ENCODE measurements at places on chromosomes 7 and 10.

DNA sequence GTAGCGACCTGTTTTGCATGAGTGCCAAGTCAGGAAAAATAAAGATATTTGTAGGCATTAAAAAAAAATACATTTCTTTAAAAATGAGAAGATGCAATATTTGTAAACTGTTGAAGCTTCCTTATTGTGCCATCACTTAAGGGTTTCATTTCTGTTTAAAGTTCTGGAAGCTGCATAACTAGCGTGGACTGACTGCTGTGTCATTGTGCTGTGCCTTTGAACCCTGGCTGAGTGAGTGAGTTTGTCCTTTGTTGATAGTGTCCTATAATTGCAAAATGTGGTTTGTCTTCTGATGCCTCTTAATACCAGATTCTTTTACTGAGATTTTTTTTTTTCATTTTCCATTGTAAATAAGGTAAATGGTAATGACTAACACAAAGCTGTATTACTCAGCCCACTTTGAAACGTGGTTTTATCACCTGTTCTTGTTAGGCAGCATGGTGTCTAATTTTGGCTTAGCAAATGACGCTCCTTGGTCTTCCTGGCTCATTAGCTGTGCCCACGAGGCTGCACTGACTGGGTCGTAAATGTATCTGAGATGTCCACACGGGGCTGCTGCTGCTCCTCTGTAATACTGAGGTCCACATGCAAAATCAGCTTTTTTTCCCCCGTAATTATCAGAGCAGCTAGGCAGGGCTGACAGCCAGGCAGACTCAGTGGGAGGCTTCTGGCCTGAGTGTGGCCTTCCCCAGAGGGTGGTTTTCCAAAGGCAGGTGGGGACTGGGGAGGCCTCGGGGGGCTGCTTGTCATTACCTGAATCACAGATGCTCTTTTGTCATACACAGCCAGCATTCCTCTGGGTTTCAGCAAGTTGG lies 14.8 kb downstream of the ZSCAN25 start:
- DNase-seq, result no peak

DNA sequence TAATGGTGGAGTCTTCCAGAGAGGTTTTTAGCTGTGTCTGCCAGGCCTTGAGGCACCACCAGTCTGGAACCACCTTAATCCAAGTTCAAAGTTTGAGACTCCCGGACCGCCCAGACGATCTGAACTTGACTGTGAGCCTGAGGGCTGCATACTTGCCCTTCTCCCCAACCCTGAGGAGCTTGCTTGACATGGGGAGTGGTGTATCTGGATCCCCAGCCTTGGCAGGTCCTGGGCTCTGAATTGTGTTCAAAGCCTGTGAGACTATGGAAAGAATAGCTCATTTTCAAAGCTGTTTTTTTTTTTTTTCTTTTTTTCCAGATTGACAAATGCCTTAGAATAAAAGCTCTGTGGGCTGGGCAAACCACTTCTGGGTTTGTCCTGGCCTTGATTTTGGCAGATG lies 22.3 kb upstream of the CAMK1D start:
- DNase-seq, result no peak

- DNase-seq, result no peak
Measured at GRCh38 chr10:97676770-97677581, 10.1 kb downstream of the AVPI1 start.

DNA sequence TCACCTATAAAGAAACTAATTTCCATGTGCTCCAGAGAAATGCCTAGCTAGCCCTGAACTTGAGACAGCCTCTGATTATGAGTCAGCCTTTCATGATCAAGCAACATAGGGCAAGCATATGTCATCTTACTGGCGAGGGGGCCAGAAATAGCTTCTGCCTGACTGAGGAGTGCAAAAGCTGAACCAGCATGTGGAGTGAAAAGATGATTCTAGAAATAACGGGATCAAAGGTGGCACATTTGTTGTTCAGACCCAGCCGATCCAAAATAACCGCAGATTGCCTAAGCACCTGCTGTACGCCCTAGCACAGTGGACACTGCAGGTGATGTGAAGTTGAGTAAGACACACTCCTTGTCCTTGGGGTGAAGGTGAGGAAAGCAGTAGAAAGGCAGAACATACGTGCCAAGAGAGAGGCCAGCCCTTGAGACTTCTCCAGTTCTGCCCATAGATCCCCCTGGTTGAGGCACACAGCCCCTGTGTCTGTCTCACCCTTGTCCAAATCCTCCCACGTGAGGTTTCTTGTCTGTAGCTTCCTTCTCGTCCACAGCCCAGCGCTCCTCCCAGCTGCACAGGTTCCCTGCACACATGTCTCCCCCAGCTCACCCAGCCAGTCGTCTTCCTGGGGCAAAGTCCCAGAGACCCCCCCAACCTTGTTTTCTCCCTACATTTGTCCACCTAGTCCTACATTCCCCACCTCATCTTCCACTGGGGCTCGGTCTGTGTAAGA lies 2.8 kb upstream of the BCL7B start:
- peak; percentile 63 for DNase-seq

DNA sequence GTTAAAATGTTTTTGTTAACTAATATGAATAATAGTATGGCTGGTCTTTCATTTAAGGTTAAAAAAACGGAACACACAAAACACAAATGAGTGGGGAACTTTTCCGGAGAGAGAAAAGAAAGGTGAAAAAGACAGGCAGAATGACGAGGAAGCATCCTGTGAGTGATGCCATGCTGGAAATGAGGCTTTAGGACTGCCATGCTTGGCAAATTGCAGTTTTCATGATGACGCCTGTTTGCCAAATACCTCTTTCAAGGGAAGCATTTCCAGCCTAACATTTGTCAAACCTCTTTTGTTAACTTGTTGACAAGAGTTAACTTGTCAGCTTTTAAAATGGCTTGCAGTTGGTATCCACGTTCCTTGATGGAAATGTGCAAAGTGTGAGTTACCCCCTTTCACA lies 127.5 kb downstream of the RSU1 start:
- DNase-seq, result no peak

DNA sequence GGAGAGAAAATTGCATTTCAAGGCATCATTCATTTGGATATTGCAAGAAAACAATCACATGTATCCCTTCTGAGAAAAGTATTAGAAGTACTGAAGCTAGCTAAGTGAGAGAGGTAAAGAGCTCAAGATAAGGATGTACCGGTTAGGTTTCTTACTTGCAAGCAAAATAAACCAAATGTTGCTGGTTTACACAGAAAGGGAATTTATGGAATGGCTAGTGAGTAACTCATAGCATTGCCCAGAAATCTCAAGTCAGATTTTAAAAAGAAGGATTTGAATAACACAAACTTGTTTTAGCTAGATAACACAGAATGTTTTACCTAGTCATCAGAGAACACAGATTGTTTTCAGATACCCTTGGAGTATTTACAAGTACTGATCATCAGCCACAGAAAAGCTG lies 30.6 kb downstream of the KLHL7 start:
- DNase-seq, result no peak

DNA sequence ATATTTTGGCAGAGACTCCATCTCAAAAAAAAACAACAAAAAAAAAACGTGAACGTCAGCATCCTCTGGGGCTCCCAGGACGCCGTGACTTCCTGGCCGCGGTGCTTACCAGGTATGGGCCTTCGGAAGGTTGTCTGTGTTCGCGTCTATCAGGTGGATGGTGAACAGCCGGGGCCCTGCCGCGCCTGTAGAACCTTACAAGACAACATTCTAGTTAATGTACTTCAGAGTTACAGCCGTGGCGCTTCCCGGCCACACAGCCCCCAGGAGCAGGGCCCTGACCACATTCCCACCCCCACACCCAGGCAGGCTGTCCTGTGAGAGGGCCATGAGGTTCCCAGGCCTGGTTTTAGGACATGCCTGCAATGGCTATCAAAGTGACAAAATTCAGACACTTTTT lies 111.0 kb downstream of the SMURF1 start:
- no peak for DNase-seq

DNA sequence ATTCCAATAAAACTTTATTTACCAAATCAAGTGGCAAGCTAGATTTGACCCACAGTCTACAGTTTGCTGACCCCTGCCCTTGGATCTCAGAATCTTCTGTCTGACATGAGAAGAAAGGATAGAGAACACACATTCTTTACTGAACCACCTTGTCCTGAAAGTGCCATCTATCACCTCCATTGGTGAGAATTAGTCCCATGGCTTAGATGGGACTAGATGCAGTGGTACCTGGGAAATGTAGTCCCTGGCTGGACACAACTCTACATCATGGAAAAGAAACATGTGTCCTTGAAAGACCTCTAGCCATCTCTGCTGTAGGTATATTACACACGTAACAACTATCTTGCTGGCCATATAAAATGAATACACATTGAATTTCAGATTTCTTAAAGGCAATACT lies 336.2 kb downstream of the LHFPL3 start:
- DNase-seq, result no peak

DNA sequence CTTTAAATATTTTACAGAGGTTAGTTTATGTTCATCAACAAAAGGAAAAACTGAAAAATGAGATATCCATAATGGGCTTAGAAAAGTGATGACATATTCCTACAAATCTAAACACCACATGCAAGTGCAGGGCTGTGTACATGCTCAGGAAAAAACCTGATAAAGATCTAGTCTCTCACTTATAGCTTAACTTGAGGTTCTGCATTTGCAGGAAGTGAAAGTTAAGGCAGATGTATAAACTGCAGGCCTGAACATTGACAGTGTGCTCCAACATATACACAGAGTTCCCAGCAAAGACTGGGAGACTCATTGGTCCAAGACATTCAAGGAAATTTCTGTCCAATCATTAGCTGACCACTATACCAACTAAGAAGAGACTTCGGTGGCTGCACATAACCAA lies 63.8 kb upstream of the RET start:
- DNase-seq, result no peak

GRCh38 chr10:17179002-17179401 lies 22.5 kb downstream of the TRDMT1 start:
- DNase-seq, result no peak

- DNase-seq, result no peak
Measured at GRCh38 chr7:134367956-134368749, 51.4 kb upstream of the SLC35B4 start.

GRCh38 chr7:42167631-42168236 lies 69.3 kb downstream of the GLI3 start:
- no peak for DNase-seq

GRCh38 chr10:52759154-52759553 lies 13.4 kb downstream of the MBL2 start:
- no peak for DNase-seq

DNA sequence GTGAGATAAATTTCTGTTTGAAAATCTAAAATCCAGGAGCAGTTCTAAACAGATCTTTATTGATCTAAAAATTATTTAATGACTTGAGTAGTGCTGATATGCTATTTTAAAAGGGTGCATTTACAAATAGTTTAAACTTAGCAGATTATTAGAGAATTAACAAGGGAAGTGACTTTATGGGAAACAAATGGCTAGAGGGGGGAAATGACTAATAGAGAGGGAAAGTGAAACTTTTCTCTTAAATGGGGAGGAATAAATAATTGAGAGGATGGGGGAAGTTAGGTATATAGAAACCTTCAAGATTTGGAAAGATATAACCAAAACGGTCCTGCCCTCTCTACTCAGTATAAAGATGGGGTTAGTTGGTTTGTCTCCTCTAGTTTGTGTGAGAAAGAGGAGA lies 90.1 kb upstream of the ARMC3 start:
- DNase-seq, result no peak

- DNase-seq, result no peak
Measured at GRCh38 chr7:105364684-105365083, 24.0 kb downstream of the SRPK2 start.

- no peak for DNase-seq
Measured at GRCh38 chr7:117807676-117808075, 65.6 kb downstream of the CTTNBP2 start.

- peak; percentile 27 for DNase-seq
Measured at GRCh38 chr7:20444030-20444800, 113.5 kb downstream of the ITGB8 start.

- no peak for DNase-seq
Measured at GRCh38 chr7:130909881-130910672, 176.1 kb upstream of the KLF14 start.

DNA sequence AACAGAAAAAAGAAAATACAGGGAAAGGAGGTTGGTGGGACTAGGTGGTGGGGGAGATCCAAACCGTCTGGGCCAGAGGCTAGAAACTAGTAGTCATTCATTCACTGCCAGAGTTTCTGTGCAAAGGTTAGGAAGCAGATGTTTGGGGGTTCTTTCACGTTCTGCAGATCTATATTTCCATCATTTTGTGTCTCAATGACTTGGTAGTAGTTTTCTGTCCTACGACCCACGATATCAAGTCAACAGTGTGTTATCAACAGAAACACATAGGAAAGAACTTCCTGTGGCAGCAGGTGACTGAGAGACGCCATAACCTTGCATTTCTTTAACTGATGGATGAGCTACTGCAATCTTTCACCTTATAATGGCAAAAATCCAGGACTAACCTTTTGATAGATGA lies 1.8 kb downstream of the CEP55 start:
- no peak for DNase-seq

- no peak for DNase-seq
Measured at GRCh38 chr10:126128581-126128980, 232.2 kb downstream of the FANK1 start.

DNA sequence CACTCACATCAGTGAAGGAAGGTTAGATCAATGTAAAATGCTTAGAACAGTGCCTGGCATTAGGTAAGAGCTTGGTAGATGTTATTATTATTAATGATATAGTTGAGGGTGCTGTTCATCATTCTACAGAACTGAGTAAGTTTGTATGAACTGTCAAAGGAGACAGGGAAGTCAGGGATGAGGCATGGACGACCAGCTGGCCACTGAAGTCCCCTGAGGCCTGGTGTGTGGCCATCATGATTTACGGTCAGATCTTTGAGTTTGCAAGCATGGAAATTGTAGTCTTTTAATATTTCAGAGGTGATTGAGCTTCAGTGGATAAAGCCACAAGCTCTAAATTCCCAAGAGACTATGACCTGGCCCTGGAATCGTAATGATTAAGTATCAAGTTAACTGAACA lies 6.9 kb downstream of the ARMC3 start:
- no peak for DNase-seq

GRCh38 chr7:81707196-81707595 lies 62.7 kb downstream of the HGF start:
- DNase-seq, result no peak

DNA sequence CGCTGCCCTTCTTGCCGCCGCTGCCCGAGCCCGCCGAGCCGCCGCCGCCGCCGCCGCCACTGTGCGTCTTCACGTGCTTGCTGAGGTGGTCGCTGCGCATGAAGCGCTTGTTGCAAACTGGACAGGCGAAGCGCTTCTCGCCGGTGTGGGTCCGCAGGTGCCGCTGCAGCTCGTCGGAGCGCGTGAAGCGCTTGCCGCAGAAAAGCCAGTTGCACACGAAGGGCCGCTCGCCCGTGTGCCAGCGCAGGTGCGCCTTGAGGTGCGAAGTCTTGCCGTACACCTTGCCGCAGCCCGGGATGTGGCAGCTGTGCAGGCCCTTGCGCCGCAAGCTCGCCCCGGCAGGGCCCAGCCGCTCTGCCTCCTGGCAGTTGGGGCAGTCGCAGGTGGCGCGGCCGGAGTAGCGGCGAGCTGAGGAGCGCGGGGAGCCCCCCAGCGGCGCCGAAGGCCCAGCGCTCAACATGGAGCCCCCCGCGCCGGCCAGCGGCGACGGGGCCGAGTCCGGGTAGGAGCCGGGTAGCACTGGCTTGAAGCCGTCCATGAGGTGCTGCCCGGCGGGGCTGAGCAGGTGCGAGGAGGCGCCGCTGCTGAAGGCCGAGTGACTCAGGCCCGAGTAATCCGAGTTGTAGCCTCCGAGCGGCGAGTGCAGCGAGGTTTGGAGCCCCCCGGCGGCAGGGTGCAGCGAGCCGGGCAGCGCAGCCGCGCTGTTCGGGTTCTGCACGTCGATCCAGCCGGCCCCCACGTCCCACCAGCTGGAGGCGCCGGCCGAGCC lies 2.1 kb downstream of the SP8 start:
- no peak for DNase-seq

- DNase-seq, result no peak
Measured at GRCh38 chr7:76122516-76123239, 74.8 kb downstream of the MDH2 start.
